ENCODE measurements at places on chromosomes 5 and 9.

DNA sequence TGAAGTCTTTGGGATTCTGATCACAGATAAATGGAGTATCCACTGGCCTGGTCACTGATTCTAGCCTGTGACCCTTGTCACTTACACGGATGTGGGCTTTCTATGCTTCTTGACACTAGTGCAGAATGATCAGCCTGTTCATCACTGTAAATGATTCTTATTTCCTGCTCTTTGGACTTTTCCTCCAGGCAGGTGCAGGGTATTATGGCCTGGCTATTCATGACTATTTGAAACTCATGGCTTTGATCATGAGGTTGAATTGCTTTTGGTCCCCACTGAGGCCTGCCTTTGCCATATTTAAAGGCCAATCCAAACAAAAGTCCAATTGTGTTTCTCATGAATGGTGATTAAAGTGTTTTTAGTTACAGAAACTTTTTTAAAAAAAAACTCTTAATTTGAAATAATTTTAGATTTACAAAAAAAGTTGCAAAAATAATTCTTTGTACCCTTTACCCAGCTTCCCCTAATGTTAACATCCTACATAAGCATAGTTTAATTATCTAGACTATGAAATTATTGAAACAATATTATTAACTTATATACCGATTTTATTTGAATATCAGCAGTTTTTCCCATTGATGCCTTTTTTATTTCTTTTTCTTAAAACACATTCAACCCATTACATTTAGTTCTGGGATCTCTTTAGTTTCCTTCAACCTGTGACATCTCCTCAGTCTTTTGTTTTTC lies 68.1 kb downstream of the GALNT10 start:
- DNase-seq: no peak

- DNase-seq: no peak
These were observed 1300.1 kb upstream of the DMAC1 start for GRCh38 chr9:9099646-9100045.

GRCh38 chr5:145975361-145976066 lies 39.1 kb downstream of the SH3RF2 start:
- DNase-seq: peak; percentile 98

GRCh38 chr5:176396330-176396729 lies 7.8 kb downstream of the HIGD2A start:
- no peak for DNase-seq

- DNase-seq: no peak
These were observed 655.2 kb downstream of the PDE4D start for GRCh38 chr5:59238126-59238902.

DNA sequence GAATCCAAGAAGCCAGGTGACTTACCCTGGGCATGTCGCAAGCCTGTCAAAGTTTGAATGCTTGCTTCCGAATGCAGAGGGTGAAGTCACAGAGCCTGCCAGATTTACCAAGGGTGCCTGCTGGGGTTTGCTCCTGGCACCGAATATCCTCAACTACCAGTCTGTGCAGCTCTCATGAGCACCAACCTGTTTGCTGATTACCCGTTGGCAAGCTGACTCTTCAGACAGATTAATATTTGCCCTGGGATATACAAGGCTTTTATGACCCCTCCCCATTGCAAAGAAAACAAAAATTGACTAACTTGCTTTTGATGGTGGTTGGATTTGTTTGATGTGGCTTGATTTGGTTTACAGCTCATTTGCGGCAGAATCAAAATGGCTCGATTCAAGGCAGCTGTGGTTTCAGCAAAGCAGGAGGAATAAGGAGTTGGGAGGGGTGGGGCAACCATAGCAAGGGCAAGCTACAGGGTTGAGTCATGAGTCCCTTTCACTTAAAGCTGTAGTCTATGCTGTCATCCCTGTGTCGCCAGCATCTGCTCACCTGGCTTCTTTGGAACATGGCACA lies 82.3 kb upstream of the AGXT2 start:
- DNase-seq: peak; percentile 57

DNA sequence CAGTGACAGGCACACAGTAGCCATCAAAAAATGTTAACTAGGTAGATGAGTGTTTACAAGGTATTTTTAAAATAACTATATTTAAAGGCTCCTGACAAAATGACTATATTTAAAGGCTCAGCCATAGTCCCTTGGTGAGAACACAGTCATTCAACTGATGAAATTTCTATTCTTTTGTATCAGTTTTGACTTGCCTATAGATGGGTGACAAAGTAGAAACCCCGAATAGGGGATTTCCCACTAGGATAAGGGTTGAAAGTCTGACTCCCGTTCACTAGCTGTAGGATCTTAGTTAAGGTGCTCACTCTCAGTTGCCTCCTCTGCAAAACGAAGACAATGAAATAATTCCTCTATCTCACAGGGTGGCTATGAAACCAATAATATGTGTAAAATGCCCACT lies 218.2 kb downstream of the TSSK1B start:
- DNase-seq: no peak

- DNase-seq: no peak
These were observed 97.9 kb downstream of the SV2C start for GRCh38 chr5:76180814-76181805.

DNA sequence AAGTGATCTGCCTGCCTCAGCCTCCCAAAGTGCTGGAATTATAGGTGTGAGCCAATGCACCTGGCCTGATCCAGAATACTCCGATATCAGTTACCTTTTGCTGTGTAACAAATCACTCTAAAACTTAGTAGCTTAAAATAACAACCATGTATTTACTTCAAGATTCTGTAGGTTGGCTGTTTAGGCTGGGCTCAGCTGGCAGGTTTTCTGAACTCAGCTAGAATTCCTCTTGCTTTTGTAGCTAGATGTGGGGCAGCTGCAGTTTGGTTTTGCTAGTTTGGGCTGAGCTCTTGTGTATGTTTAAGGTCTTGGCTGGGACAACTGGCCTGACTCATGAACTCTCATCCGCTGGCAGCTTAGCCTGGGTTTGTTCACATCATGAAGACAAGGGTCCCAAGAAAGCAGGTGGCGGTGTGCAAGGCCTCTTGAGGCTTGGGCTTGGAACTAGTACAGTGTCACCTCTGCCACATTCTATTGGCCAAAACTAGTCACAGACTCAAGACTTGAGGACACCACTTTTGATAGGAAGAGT lies 138.3 kb upstream of the SHB start:
- DNase-seq: no peak
